ENCODE measurements at places on chromosomes 7 and 10.

DNA sequence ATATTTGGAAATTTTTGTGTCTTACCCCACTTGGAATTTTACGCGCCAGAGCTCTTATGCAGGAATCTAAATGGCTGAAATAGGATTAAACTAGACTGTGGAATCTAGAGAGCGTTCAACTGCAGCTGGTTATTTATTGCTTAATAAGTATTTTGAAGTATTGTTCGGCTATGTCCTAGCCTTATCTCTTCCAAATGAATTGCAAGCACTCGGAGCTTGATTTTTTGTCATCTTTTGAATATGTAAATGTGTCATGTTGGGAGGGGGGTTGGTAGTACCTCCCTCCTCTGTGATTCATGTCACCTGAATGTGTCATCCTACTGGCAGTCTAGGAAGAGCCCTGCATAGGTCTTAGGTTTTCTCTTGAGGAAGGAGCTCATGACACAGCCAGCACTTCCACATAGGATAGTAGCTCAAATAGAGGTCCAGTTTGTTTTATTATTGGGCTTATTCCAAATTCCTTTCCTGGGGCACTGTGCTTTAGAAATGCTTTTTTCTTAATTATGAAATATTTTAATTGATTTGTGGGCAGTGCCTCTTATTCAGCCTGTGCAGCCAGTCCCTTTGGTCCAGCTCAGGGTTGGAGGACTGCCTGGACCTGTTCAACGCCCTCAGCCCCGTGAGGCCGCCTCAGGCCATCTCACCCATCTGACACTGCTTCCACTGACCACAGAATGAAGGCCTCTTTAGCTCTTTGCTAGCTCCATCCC, 22.5 kb upstream of the TRIL start:
- DNase-seq = no peak

DNA sequence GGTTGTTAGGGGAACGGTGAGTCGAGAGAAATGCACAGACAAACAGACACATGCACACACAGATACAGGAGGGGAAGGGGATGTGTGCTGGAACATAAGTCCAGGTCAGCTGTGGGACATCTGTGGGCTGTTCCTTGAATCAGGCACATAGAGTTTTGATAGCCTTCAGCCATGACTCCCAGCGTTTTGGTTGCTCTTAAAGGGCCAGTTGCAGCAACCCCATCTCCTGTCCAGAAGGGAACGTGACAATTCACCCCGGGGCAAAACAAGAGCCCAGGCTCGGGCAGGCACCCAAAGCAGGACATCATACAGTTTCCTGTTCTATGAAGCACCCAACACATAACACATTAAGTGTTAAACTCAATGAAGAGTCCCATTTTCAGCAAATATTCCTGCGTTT, 9.6 kb downstream of the INSYN2A start:
- DNase-seq = no peak

DNA sequence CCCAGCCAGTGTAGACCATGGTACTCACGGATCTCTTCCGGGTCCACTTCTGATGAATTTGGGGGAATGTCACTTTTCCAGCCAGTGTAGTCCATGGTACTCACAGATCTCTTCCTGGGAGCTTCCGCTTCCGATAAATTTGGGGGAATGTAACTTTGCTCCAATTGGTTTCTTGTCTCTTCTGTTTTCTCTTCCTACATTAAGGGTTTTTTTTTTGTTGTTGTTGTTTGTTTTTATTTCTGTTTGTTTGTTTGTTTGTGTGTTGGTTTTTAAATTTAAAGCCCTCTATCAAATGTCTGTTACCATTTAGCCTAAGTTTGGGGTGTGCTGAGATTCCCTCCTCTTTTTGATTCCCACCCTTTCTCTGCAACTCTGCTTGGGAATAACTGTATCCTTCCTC, 475.8 kb upstream of the FZD8 start:
- no peak for DNase-seq

DNA sequence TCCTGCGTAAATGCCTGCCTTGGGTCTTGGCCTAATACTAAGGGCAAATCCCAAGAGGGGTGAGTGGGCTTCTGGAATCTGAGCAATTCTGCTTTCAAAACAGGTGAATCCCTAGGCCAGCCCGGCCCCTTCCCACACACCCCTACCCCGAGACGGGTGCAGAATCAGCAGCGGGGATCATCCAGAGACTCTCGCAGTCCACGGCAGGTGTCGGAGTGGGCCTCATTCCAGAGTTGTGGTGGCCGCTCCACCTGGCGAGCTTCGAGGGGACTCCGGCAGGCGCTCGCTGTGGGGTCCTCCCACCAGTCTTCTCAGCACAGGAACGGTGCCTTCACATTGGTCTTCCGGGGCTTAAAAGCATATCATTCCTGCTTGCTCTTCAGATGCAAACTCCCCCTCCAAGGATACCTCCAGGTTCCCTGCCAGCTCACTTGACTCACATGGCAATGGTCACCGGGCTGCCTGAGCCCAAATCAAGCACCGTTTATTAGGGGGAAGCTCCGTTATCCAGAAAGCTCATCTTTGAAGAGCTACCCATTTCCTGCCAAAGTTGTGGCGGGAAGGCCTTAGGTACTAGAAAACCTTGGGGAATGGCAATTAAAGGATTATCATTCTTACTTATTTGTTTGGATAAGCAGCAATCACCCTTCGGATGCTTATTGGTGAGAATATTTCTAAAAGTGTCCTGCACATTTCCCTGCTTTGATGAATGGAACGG, 67.6 kb downstream of the PRKAG2 start:
- no peak for DNase-seq

- DNase-seq = no peak
Measured at GRCh38 chr7:114806590-114807162, 115.2 kb upstream of the MDFIC start.

GRCh38 chr10:119806334-119807130, 66.1 kb downstream of the MCMBP start:
- DNase-seq = no peak

DNA sequence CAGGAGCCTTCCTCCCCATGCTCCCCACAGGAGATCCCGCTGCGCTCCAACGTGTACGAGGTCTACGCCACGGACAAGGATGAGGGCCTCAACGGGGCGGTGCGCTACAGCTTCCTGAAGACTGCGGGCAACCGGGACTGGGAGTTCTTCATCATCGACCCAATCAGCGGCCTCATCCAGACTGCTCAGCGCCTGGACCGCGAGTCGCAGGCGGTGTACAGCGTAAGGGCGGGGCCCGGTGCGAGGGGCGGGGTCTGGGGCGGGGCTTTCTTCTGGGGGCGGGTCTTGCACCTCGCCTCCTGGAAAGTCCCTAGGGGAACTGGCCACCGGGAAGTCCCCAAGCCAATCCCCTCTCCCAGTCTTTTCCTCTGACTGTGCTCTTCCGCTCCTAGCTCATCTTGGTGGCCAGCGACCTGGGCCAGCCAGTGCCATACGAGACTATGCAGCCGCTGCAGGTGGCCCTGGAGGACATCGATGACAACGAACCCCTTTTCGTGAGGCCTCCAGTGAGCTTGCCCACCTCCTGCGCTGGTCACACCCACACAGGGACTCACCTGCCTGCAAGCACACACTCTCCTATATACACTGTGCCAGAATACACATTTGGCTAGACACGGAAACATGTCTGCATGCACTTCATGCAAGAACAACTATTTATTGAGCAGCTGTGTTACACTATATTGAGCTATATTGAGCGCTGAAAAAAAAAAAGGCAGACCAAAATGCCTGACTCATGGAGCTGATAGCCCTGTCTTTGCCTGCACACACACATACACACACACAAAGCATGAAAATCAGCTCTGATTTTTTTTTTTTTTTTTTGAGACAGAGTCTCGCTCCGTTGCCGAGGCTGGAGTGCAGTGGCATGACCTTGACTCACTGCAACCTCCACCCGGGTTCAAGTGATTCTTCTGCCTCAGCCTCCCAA, 32.7 kb upstream of the VSIR start:
- no peak for DNase-seq

- DNase-seq = no peak
Measured at GRCh38 chr10:31095677-31096560, 64.3 kb upstream of the ZNF438 start.

DNA sequence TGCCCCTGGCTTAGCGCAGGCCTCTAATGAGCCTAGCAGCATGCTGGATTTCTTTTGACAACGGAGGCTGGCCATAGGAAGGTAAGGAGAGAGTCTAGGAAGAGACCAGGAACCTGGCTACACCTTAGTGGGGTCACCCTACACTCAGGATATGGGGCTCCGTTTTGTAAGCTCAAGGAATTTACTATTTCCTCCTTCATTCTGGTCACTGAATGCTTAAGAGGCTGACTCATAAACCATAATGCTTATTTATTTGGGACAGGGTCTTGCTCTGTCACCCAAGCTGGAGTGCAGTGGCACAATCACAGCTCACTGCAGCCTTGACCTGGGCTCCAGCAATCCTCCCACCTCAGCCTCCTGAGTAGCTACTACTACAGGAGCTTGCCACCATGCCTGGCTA, 38.4 kb downstream of the CARD11 start:
- no peak for DNase-seq

GRCh38 chr7:41501466-41501865, 201.4 kb downstream of the INHBA start:
- DNase-seq = no peak

DNA sequence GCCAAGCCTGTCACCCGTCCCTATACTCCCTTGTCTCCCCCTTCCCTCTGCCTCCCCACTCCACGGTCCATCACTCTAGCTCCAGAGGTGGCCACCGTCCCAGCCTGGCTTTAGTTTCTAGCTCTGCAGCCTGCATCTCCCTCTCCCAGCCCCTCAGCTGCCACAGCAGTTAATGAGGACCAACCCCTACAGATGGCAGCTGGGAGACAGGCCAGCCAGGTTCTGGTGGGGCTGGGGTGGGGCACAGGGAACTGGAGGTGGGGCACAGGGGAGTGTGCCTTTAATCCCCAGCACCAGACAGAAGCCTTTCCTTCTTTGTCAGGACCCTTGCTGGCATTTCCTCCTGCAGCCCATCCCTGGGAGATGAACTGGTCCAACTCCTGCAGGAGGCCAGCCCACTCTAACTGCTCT, 21.1 kb downstream of the UNC5B start:
- DNase-seq = no peak

DNA sequence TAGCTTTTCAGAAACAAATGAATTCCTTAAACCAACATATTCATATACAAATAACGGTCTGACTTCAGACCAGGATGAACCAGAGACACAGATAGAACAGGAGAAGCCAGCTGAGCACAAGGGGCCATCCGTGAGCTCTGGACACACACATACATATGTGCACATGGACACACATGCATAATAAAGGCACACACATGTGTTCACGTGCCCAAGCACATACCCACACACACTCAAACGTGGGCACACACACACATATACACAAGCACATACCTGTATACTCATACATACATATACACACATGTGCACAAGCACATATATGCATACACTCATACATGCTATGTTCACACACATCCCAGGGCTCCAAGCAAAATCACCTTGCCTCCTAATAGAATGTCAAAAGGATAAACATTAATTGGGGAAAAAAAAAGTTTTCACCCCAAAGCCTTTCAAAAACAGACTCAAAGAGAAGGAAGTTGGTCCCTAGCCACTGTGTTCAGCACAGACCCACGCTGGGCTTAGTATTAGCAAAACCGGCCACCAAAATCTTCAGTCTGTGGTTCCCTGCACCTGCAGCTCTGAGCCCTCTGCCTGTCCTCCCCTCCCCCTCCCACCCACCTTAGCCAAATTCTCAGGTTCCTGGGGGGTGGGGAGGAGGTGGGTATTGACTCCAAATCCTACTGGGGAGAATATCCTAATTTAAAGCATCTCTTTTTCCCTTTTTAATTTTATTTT, 100.4 kb upstream of the MACROH2A2 start:
- DNase-seq = no peak

DNA sequence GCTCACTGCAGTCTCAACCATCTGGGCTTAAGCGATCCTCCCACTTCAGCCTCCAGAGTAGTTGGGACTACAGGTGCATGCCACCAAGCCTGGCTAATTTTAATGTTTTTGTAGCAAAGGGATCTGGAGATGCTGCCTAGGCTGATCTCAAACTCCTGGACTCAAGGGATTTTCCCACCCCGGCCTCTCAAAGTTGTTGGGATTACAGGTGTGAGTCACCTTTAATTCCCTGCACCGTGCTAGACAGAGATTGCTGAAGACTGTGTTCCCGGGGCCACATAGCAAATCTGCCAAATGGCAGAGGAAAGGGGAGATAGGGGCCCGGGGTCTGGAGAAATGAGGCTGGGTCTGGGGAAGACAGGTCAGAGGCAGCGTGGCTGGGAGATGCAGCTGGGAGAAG, 20.6 kb upstream of the PSMG3 start:
- no peak for DNase-seq

DNA sequence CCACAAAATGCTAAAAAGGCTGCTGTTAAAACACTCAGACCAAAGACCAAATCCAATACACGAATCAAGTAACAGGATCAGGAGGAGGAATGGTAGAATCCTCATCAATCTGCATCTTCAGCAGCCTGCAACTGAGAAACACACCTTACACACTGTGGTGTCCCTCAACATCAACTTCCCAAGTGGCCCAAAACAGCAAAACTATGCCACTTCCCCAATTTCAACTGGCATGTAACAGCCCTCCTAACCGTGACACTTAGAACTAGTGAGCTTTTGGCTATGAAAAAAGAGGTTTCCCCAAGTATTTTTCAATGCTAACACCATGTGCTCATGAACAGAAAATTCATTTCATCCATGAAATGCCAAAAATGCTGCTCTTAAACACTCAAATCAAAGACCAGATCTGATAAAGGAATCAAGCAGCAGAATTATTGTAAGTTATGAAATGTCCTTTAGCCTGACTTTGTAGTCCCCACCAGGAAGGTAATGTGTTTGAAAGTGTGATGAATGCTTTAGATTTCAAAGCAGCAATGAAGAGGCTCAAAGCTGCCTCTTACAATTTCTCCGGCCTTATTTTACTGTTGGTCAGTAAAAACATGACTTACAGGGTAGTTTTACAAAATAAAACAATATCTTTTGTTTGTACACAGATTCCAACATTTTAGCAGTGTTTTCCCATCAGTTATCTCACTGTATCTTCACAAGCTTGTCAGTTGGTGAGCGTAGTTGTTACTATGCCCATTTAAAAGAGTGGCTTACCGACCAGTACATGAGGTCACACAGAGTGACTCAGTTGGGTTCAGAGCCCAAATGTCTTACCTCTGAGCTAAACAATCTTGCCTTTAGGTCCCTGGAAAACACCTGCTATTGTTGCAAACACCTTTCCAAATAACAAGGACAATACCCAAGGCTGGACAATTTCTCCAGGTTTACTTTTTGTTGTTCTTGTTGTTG, 65.7 kb upstream of the ASAH2 start:
- DNase-seq = no peak

- DNase-seq = no peak
Measured at GRCh38 chr10:103552856-103553742, 59.6 kb downstream of the NEURL1 start.
